ENCODE measurements at places on chromosomes 12 and 14. TPM values are rescaled to one million over a fixed set of nuclear protein-coding genes. Genes with fewer than 3 reads are reported as not detected.

RERGL gene
- not detected for total RNA-seq

KCNH5 gene
- total RNA-seq: not detected

OR6C70 gene
- total RNA-seq: not detected

HSPA2 gene
- total RNA-seq: 3.6 TPM

AQP6 gene
- 0.37 TPM for total RNA-seq

RNASE1 gene
- 1.7 TPM for total RNA-seq

NFE2 gene
- not detected for total RNA-seq

SLC10A1 gene
- not detected for total RNA-seq

ENDOU gene
- not detected for total RNA-seq
